Left cardiac atrium (tissue), 4 donors: ENCODE measurements at places on chromosomes 6 and 20. TPM values are rescaled to one million over a fixed set of nuclear protein-coding genes. Genes with fewer than 3 reads are reported as not detected.

GRCh38 chr6:111027219-111027618 is 45.4 kb downstream of the RPF2 start:
- DNase-seq = no peak

The RFX6 gene
- total RNA-seq = not detected

DNA sequence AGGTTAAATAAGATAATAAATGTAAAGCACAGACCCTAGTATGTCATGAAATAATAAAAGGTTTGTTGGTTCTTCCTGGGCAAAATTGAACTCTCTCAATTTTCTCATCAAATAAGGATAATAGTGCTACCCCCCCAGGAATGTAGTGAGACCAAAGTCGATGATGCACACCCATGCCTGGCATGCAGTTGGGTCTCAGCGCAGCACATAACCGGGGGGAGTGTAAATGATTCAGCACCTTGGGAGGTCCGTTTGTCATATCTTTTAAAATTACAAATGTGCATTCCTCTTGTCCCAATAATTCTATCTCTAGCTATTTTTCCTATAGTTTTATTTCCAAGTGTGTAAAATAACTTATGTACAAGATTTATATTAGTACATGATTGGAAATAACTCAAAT is 31.3 kb upstream of the CCDC167 start:
- DNase-seq = no peak

DNA sequence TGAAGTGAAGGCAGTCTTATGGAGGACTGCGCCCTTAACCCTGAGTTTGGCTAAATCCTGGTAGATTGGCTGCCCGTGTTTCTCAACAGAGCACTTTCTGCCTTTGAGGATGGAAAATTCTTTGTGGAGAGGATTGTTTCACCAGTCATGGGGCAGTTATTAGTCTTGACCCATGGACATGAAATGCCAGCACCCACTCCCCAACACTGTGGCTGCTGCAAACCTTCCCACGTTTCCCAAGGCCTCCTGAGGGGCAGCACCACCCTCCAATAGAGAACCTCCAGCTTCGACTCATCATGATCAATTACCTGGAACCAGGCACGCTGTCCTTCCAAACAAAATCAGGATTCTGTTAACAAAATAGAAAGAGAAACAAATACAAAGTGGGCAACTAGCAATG is 117.8 kb downstream of the PXDC1 start:
- no peak for DNase-seq

GRCh38 chr20:39039261-39039660 is 77.1 kb downstream of the DHX35 start:
- no peak for DNase-seq

GRCh38 chr20:60107621-60108390 is 149.6 kb downstream of the CDH26 start:
- DNase-seq = no peak

- DNase-seq = no peak
These were observed 115.7 kb downstream of the RWDD2A start for GRCh38 chr6:83308833-83309232.

DNA sequence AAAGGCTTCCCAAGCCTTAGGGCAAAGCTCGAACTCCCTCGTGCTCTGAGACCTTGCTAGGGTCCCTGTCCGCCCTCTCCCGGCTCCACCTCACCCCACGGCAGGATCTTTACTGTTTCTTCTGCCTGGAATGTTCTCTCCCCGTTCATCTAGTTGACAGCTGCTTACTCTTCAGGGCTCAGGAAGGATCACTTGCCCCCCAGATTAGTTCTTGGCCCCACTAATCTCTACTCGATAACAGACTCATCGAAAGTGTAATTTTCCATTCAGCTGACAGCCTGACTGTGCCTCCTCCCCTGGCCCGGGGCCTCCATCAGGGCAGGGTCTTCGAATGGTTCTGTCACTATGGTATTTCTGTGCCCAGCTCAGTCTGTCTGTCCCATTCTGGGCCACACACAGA is 3.1 kb downstream of the MAP1LC3A start:
- DNase-seq = no peak

The ASIP gene
- total RNA-seq = 1.5 TPM

GRCh38 chr20:57581202-57582028 is 20.5 kb downstream of the PCK1 start:
- no peak for DNase-seq

The SLC22A16 gene
- total RNA-seq = not detected

- no peak for DNase-seq
These were observed 39.3 kb upstream of the IL20RA start for GRCh38 chr6:137084090-137084489.

DNA sequence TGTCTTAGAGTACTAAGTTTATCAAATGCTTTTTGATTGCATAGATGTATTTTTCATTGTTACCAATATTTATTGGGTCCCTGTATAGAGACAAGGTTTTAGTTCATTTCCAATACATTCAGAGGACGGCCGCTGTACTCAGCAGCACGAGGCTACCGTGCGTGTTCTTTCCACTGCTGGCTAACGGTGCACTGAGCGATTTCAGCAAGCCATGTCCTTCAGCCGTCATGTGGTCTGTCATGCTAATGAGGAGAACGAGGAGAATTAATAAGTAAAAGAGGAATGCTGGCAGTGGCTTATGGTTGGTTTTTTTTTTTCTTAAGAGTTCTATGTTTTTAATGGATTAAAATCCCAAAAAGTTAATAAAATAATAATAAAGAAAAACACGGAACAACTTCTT is 253.6 kb downstream of the ARID1B start:
- DNase-seq = no peak

- DNase-seq = no peak
These were observed 28.5 kb downstream of the TRAM2 start for GRCh38 chr6:52548353-52548713.

The HFE gene
- 8.8 TPM for total RNA-seq

GRCh38 chr20:41984031-41984430 is 365.9 kb upstream of the CHD6 start:
- DNase-seq = no peak

The OR2J3 gene
- not detected for total RNA-seq

- no peak for DNase-seq
These were observed 46.2 kb upstream of the GGTLC1 start for GRCh38 chr20:24034820-24035219.

DNA sequence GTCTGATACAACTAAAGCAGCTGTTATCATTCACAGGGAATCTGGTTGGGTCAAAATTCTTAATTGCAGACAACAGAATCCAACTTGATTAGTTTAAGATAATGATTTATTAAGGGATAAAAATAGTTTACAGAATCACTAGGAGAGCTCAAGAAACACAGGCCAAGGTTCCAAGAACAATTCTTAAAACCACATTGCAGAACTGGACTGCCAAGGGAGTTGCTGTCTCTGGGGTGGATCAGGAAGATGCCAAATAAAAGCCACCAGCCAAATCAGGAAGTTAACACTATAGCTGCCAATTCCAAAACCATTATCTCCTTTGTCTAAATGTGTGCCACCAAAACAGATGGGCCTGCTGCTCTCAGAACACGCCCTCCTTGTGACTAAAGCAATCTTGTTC is 53.7 kb downstream of the NUDT3 start:
- no peak for DNase-seq

DNA sequence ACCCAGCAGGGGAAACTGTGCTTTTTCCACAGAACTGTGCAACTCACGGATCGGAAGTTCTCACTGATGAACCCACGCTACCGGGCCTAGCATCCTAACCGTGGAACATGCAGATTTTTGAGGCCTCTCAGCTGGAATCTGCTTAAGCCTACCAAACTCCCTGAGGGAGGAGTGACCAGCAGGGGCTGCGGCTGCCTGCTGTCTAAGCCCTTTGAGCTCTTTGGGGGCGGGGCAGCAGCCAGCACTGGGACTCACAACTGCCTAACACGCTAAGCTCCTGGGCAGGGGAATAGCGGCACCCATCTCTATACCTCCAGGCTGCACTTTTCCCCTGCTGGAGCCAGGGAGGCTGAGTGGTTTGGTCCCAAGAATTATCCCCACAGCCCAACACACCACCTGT is 20.4 kb upstream of the METTL24 start:
- no peak for DNase-seq

The MCCD1 gene
- not detected for total RNA-seq

The PPP1R14C gene
- total RNA-seq = 94.9 TPM

DNA sequence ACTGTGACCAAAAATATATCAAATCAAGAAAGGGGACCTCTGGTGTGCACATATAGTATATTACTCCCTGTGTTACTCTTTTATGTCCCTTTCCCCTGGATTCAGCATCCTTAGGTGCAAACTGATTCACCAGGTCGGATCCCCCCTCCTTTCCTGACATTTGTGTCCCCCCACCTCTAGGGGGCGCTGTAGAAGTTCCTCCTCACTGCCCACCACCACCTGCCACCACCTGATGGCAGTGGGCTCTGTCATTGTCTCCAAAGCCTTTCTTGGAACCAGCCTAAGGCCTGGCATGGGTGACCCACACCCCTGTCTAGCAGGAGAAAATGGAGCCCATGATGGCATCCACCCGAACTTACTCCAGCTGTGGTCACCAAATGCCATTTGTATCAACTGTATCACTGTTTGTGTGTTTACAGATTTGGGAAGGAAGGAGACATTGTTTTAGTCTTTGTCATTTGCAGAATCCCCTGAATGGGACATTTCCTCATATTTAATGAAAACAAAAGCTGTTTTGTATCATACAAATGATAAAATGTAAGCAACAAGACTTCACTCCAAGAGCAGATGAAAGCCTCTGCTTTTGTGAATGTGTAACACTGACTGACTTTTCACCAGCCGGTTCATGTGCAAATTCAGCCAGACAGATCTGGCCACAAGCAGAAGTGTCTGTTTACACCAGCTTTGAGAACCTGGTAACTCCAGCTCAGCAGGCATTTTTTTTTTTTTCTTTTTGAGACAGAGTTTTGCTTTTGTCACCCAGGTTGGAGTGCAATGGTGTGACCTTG is 66.2 kb downstream of the ARMC2 start:
- DNase-seq = no peak

DNA sequence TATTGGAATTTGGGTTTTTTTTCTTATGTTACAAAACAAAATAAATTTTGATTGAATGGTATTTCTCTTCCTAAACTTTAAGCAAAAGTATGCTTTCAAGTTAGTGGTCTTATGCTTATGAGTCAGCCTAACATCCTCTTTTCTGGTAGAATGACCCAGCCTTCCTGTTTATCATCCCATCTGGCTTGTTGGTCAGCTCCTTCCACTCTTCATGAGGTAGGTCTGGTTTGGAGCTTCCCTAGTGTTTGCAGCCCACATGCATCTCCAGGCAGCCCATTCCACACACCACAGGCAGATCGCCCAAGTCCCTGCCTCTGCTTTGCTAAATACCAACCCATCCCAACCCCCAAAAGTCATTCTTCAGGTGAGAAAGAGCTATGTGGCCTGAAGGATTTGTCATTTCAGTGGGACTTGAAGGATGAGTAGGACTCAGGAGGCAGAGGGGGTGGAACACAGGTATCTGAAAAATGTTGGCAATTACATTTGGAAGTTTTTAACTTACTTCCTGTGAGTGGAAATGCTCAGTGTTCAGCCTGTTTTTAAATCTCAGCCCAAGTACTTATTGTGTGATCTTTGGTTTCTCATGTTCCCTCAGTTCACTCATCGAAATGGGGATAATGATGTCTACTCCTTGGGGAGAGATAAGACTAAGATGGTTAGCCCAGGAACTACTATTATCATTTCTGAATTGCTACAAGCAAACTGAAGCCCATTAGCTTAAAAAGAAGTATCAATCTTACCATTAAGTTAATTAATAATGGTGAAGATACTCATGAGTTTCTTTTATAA is 294.0 kb downstream of the ADGB start:
- no peak for DNase-seq

- DNase-seq = no peak
These were observed 56.1 kb downstream of the FILIP1 start for GRCh38 chr6:75437421-75437891.
